ENCODE measurements at places on chromosomes 4 and X. TPM values are rescaled to one million over a fixed set of nuclear protein-coding genes. Genes with fewer than 3 reads are reported as not detected.

The NDNF gene
- polyA plus RNA-seq = not detected

DNA sequence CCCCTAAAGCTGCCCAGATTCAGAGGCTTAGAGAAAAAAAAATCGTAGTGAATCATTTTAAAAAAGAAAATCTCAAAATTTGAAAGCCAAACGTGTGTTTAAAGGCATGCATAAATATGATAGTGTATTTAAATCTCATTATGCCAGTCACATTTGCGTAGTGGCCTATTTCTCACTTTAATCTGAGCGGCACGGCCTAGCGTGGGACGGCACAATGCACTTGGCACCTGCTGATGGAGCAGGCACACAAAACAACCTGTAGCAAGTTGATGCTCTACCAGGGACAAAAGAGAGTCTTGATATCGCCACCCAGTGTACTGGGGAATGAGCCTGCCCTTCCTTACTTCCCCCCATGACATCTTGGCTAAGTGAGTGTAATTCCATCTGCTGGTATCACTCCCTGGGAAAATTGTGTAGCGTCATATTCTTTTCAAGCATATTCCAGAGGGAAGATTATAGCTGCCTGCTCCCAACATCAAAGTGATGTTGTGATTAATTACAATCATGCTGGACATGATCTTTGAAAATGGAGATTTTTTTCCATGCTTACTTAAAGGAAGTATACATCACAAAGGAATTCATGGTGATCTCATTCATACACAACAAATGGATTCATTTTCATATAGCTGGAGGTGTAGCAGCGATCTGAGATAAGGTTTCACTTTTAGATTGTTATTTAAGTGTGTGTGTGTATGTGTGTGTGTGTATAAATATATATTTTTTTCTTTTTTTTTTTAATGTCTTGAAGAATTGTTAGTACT, 138.8 kb downstream of the DCTD start:
- DNase-seq = no peak

- no peak for DNase-seq
Observed at GRCh38 chrX:112536544-112536943, 143.2 kb downstream of the LHFPL1 start.

GRCh38 chr4:119124352-119124751, 11.3 kb upstream of the MYOZ2 start:
- DNase-seq = no peak

GRCh38 chr4:119543779-119544178, 84.8 kb downstream of the PDE5A start:
- DNase-seq = no peak

DNA sequence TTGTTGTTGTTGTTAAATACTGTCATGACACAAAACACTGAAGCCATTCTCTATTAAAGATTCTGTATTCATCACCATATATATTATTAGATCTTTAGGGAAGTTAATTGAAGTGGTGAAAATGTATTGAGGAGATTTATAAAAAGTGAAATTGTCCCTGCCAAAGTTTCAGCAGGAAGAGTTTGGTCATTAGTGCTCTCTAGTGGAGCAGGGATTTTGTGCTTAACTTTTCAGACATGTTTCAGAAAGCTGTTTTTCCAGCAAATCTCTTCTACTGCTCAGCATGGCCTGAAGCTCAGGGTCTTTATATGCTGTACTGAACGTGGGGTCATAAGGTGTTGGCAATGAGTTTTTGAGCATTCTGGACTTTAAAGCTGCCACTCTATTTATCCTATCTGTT, 36.7 kb upstream of the CXXC4 start:
- DNase-seq = no peak

The RNF175 gene
- polyA plus RNA-seq = 0.06 TPM

The ARSJ gene
- polyA plus RNA-seq = 41.4 TPM

The KLHL15 gene
- 3.8 TPM for polyA plus RNA-seq

Measured in SK-N-SH (cell line).